Fibroblast of lung (primary cell): ENCODE measurements at places on chromosomes 12 and 14. TPM values are rescaled to one million over a fixed set of nuclear protein-coding genes. Genes with fewer than 3 reads are reported as not detected.

The RPS6KL1 gene
- polyA plus RNA-seq, result 0.52 and 1.4 TPM in 2 replicates

The MYL2 gene
- polyA plus RNA-seq, result not detected in 2 replicates

The MYH7 gene
- polyA plus RNA-seq, result not detected in 2 replicates

The GATC gene
- 17.5 and 18.4 TPM in 2 replicates for polyA plus RNA-seq

The RTL1 gene
- not detected in 2 replicates for polyA plus RNA-seq

The SIX6 gene
- polyA plus RNA-seq, result not detected in 2 replicates

The MAP1LC3B2 gene
- 0.85 and 1.2 TPM in 2 replicates for polyA plus RNA-seq

The SIVA1 gene
- 26.1 and 37.4 TPM in 2 replicates for polyA plus RNA-seq

The IAPP gene
- polyA plus RNA-seq, result not detected in 2 replicates

The MOAP1 gene
- polyA plus RNA-seq, result 12.4 and 18.5 TPM in 2 replicates

The NINJ2 gene
- 0.35 and 1.8 TPM in 2 replicates for polyA plus RNA-seq

The GDF3 gene
- polyA plus RNA-seq, result not detected in 2 replicates

The GRIN2B gene
- polyA plus RNA-seq, result not detected in 2 replicates

The C12orf43 gene
- 14.7 and 18.1 TPM in 2 replicates for polyA plus RNA-seq

The NKX2-1 gene
- polyA plus RNA-seq, result not detected in 2 replicates

The ATP5MC2 gene
- polyA plus RNA-seq, result 232 and 372 TPM in 2 replicates

The C12orf56 gene
- polyA plus RNA-seq, result 0.10 and 1.1 TPM in 2 replicates

The LTB4R gene
- 0.49 and 0.62 TPM in 2 replicates for polyA plus RNA-seq

The PLD4 gene
- 0.02 TPM in 1 of 2 replicates, not detected in the other for polyA plus RNA-seq

The APOF gene
- polyA plus RNA-seq, result not detected in 2 replicates

The BAG5 gene
- 14.3 and 14.9 TPM in 2 replicates for polyA plus RNA-seq

The DNAH10 gene
- polyA plus RNA-seq, result 0.06 and 0.12 TPM in 2 replicates

The B4GALNT1 gene
- polyA plus RNA-seq, result 1.3 and 3.4 TPM in 2 replicates

The FOXN4 gene
- not detected in 2 replicates for polyA plus RNA-seq

The FLRT2 gene
- 4.6 and 10.5 TPM in 2 replicates for polyA plus RNA-seq

The CD69 gene
- polyA plus RNA-seq, result not detected in 2 replicates

The RIPK3 gene
- polyA plus RNA-seq, result 0.20 and 0.34 TPM in 2 replicates

The CELA1 gene
- not detected in 2 replicates for polyA plus RNA-seq

The SERPINA5 gene
- polyA plus RNA-seq, result not detected in 2 replicates

The NXPH4 gene
- polyA plus RNA-seq, result 0.30 and 1.9 TPM in 2 replicates

The KHNYN gene
- 12.2 and 14.6 TPM in 2 replicates for polyA plus RNA-seq

The UBE3B gene
- polyA plus RNA-seq, result 27.2 and 29.5 TPM in 2 replicates

The LYZ gene
- not detected in 2 replicates for polyA plus RNA-seq

The ABHD12B gene
- 0.20 TPM in 1 of 2 replicates, not detected in the other for polyA plus RNA-seq

The KRT5 gene
- 0.81 and 0.82 TPM in 2 replicates for polyA plus RNA-seq

The SLC7A7 gene
- 7.1 and 9.5 TPM in 2 replicates for polyA plus RNA-seq

The HOXC10 gene
- 0.06 TPM in 1 of 2 replicates, not detected in the other for polyA plus RNA-seq
